Sciatic nerve (tissue), 2 donors: ENCODE measurements at places on chromosomes 2 and 18.

DNA sequence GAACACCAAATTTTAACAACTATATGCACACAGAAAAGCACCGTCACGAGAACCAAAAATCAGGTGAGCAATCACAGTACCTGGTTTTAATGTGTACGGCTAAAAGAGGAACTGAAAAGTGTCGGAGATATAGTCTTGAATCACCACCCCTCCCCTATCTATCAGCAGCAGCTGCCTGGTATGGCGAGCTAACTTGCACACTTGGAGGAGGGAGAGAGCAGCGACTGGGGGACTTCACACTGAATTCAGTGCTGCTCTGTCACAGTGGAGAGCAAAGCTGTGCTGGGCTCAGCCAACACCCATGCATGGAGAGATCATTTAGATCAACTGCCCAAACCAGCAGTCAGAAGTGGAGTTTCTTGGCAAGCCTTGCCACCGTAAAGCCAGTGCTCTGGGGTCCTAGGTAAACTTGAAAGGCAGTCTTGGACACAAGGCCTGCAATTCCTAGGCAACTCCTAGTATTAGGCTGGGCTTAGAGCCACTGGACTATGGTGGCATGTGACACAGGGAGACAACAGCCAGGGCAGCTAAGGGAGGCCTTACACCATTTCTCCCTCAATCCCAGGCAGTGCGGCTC lies 89.2 kb upstream of the CD226 start:
- no peak for DNase-seq

DNA sequence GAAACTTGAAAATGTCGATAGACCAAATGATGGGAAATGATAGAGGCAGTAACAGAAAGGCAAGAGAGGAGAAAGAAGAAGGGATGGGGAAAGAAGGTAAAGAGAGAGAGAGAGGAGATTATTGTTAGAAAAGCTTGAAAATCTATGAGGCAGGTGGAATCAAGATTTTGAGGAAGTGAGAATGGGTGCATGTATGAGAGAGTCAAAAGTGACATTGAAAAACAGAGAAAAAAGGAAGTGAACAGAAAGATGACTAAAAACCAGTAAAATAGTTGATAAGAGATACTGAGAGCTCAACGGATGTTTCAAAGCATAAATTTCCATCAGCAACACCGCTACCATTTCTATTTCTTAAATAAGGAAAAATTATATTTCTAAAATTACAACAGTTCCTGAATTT lies 327.4 kb upstream of the CWC22 start:
- no peak for DNase-seq

DNA sequence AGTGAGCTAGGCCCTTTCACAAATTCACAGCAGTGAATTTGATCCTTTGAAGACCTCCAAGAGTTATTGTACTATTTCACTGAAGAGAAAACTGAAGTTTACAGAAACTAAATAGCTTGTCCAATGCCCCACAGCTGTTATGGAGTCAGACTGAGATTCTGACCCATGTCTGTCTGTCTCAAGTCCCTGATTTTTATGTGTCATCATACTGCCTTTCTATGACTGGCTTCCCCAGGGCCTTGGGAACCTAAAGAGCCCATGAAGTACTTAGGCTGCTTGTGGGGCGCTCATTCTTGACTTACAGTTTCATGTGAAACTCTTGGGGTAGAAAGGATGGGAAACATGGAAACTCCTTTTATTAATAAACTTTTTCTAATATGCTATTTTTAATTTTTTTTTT lies 107.7 kb downstream of the ATL2 start:
- DNase-seq, result no peak

DNA sequence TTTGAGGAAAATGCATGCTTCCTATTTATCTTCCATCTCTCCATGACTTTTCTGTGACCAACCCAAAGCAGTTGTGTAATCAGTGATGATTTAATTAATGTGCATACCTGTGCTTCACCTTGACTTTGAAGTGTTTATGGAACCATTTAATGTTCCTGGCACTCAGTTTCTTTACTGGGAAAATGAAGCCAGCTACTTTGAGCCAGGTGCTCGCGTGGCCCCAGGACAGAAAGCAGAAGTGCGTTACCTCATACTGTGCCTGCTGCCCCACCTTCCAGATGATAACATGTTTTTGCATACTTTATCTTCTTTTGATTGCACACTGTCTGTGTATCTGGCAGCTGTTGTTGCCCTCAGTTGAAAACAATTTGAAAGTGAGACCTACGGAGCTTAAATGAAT lies 61.3 kb downstream of the PMAIP1 start:
- DNase-seq, result no peak

GRCh38 chr2:158907926-158908456 lies 60.4 kb upstream of the TANC1 start:
- DNase-seq, result no peak

GRCh38 chr18:21602299-21602587 lies 1.7 kb upstream of the ESCO1 start:
- no peak for DNase-seq

DNA sequence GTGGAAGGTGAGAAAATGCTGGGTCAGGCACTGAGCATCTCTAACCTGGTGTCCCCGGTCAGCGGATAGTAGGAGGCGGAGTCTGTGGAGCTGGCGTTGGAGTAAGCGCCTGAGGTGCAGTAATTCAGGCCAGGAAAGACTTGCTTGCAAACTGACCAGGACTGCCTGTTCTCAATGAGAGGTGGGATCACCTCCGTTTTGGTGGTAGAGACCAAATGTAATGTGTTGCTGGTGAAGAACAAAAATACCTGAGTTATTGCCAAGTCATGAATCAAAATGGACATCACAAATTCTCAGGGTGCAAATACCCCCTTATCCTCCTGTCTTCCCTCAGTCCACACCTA lies 24.2 kb downstream of the APOB start:
- DNase-seq, result no peak

GRCh38 chr2:125730921-125731320 lies 925.0 kb upstream of the GYPC start:
- DNase-seq, result no peak

DNA sequence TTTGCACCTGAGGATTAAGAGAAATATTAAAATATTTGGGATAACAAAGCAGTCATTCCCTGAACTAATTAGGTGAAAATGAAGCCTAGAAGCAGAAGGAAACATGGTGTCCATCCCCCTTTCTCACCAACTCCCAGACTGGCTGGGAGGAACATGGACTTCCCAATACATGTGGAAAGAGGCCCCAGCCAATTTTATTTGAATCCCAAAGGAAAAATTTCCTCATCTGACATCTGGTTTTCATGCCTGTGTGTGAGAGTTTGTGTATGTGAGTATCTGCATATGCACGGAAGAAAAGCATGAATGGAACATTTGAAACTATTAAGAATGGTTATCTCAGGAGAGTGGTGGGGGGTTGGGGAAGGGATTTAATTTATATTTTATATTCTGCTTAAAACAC lies 84.3 kb downstream of the COPS8 start:
- no peak for DNase-seq

DNA sequence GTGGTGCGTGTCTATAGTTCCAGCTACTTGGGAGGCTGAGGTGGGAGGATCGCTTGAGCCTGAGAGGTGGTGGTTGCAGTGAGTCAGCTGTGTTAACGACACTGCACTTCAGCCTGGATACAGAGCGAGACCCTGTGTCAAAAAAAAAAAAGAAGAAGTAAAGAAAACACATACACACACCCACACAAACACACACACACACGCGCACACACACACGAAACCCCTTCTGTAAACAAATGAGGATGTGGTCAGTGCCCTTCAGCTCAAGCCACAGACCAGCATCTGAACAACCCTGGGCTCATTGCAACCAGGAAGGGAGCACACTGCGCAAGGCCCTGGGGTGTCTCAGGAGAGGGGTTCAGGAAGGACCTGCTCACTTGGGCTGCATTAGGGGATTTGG lies 47.9 kb upstream of the KCNF1 start:
- no peak for DNase-seq

DNA sequence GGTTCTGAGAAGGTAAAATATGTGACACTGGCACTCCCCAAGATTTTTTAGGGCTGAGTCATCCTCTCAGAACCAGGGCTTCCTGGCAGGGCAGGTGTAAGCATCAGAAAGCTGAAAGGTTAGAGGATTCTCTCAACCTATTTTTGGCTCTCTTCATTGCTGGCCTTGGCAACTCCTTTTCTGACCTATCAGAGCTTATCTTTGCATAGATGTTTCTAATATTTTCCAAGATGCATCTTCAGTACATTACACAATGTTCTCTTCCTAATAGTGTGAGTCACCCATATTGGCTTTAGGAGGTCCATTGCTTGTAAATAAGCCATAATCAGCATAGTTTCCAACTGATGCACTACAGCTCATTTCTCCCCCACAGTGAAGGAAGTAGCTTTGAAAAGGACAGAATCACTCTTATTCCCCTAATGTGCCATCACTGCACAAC lies 2008.4 kb upstream of the PIK3C3 start:
- no peak for DNase-seq

GRCh38 chr2:204654669-204655068 lies 109.4 kb downstream of the PARD3B start:
- DNase-seq, result no peak

- no peak for DNase-seq
These were observed 16.6 kb downstream of the SP110 start for GRCh38 chr2:230203110-230203676.

DNA sequence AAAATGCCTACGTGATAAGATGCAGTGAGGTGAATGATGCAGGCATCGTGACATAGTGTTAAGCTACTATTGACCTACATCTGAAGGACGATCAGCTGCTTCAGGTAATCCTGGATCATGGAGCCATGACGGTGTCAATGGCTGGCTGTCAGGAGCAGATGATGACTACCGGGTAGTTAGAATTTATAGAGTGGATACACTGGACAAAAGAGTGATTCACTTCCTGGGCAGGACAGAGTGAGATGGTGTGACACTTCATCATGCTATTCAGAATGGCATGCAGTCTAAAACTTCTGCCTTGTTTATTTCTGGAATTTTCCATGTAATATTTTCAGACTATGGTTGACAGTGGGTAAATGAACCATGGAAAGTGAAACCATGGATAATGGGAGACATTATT lies 29.5 kb downstream of the METTL8 start:
- no peak for DNase-seq

DNA sequence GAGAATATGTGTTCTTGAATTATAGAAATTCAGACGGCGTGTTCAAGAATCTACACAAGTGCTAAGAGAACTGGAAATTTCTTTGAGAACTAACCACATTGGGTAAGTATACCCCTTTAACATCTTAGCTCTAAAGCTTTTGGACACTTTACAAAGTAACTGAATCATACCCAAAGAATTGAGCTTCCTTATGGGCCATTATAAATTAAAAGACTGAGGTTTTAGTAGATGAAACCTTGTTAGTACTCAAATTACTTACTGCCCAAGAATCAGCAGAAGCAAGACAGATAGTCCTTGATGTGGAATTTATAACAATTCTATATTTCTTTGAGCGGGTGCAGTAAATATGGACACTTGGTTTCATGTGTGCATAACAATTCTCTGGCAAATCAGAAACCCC lies 168.3 kb downstream of the PRPF40A start:
- DNase-seq, result no peak

- DNase-seq, result no peak
These were observed 571.2 kb upstream of the ACVR2A start for GRCh38 chr2:147273628-147274027.

DNA sequence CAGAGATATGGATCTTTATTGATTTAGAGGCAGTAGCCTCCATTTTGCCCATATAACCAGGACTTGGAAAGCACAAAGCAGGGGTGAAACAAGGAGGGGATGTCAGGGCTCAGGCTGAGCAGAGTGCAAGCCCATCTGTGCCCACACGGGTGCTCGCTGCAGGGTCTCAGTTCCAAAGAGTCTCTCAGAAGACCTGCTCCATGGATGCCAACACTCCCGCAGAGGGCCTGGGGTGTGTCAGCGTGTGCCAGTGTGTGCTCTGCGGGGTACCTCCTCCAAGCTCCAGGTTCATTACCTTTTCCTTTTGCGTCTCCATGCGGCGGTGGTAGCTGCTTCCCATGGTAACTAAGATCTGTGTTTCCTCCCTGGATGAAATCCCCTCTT lies 107.5 kb downstream of the EIPR1 start:
- peak; percentile 32 for DNase-seq

DNA sequence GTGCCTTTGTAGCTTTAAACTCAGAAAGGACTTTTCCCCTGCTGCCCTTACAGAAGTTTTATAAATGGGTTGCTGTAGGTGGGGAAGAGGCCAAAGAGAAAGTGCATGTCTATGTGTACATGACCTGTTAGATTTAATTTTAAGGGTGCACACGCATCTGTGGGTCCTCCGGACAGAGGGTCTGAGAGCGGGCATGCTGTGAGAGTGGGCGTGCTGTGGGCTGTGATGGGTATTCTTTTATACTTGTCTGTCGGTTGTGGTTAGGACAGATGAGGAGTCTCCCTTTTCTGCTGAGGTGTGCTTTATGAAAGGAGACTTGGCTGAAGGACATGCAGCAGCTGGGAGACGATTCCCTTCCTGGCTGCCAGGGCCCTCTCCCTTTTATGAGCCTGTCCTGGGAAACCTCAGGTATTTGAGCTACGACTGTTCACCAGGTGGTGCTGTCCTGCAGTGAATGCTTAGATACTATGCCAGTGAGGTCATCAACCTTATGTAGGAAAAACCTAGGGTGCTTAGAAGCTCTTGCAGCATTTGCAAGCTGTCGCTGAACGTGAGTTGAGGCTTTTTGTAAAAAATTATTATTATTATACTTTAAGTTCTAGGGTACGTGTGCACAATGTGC lies 67.5 kb downstream of the TANC1 start:
- DNase-seq, result no peak
